ENCODE measurements at places on chromosomes 2 and 18. TPM values are rescaled to one million over a fixed set of nuclear protein-coding genes. Genes with fewer than 3 reads are reported as not detected.

Gene RGPD4
- total RNA-seq, result 0.07 TPM

DNA sequence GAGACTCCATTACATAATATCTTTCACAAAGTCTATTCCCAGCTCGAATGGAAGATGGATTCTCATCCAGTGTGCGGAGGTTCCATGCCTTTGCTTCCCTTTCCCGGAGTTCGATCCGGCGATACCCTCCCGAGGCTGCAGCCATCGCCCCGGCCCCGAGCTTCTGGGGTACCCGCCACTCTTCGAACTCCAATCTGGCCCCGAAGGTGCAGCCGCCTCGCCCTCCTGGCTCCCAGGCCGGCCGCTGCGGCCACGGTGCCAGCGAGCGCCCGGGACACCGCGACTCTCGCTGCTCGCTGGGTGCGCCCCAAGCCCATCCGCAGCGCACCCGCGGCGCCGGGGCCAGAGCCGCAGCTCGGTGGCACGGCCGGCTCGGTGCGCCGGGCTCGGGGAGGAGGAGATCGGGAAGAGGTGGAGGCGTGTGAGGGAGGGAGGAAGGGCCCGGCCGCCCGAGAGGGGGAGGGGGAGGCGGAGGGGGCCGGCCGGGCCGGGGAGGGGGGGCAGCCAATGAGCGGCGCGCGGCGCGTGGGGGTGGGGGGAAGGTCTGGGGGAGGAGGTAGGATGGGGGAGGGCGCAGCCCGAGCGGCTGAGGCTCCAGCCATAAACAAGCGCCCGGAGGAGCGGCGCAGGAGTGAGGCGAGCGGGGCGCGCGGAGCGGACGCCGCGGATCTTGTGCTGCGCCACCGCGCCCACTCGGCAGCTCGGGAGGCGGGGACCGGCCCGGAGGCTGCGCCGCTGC lies at the start of gene CRIM1:
TSS of gene CRIM1 (plus strand) at position 628 of the 739 bp plus-strand sequence. CDS start 515 bp downstream, outside the sequence.
- no peaks in the 10 kb centered on the region for H3K36me3 ChIP-seq
- peaks cover 30% of the 10 kb centered on the region for H3K4me1 ChIP-seq
- peak within 1 kb of the TSS; percentile 61 for H3K27ac ChIP-seq
- H3K27me3 ChIP-seq, result peaks cover 33% of the 10 kb centered on the region
- H3K4me3 ChIP-seq, result peak within 1 kb of the TSS; percentile 97

GRCh38 chr18:3122851-3123250 lies 96.9 kb downstream of the MYOM1 start:
- DNase-seq, result no peak
- no peaks in the 10 kb centered on the region for H3K4me1 ChIP-seq
- H3K36me3 ChIP-seq, result peaks cover 9% of the 10 kb centered on the region
- H3K27me3 ChIP-seq, result no peaks in the 10 kb centered on the region
- no peak overlapping the region for H3K4me3 ChIP-seq

DNA sequence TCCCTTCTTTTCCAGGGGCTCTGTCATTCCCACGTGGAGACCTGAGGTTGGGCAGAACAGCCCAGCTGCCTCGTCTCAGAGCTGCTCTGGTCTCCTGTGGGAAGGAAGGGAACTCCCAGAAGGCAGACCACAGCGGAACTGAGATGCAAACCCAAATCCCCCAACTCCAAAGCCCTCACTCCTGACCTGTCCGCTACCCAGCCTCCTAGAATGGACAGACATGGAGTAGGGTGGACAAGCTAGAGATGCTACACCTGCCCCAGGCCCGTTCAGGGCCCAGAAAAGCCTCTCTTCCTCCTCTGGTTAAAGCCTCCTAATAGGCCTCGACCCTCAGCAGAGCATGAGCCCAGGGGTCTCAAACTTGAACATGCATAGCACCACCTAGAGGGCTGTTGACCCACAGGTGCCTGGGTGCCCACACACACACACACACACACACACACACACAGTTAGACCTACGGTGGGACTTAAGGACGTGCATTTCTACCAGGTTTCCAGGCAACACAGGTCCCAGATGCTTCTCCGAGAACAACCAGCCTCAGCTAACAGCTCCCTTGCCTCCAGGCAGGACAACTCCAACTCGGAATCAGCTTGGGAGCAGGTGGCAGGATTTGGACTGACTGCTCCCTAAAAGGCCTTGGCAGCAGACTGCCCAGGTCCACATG lies 93.5 kb downstream of the TNS1 start:
- H3K36me3 ChIP-seq, result no peaks in the 10 kb centered on the region
- no peak overlapping the region for H3K27ac ChIP-seq
- peaks cover 4% of the 10 kb centered on the region for H3K4me1 ChIP-seq
- no peak for DNase-seq

- peaks cover 92% of the 10 kb centered on the region for H3K4me1 ChIP-seq
- H3K27me3 ChIP-seq, result no peaks in the 10 kb centered on the region
- H3K4me3 ChIP-seq, result peak overlapping the region; percentile 70
- H3K36me3 ChIP-seq, result peaks cover 36% of the 10 kb centered on the region
These were observed 127.2 kb upstream of the EML6 start for GRCh38 chr2:54595999-54596902.

DNA sequence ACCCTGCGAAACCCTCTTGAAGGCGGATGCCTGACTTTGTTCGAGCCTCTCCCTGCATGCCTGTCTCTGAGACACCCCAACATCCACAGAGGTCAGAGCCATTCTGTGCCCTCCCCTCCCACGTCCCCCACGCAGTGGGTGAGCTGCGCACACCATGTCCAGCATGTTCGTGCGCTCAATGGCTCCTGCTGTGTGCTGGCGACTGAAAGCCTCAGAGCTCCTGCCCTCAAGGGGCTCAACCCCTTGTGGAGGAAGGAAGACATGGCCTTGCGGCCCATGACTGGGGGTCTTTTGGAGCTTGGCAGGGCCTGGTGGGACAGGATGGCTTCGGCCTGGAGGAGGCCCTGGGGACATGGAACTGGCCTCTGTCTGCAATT lies 45.7 kb downstream of the ANKMY1 start:
- peaks cover 2% of the 10 kb centered on the region for H3K36me3 ChIP-seq
- H3K4me1 ChIP-seq, result peaks cover 13% of the 10 kb centered on the region
- H3K27ac ChIP-seq, result no peak overlapping the region

- H3K27me3 ChIP-seq, result peaks cover 2% of the 10 kb centered on the region
- H3K36me3 ChIP-seq, result no peaks in the 10 kb centered on the region
- no peak overlapping the region for H3K4me3 ChIP-seq
- no peaks in the 10 kb centered on the region for H3K4me1 ChIP-seq
- no peak overlapping the region for H3K27ac ChIP-seq
- DNase-seq, result no peak
These were observed 111.5 kb downstream of the MAPK4 start for GRCh38 chr18:50671376-50671775.

GRCh38 chr2:220107380-220107791 lies 480.0 kb downstream of the SLC4A3 start:
- no peak overlapping the region for H3K27ac ChIP-seq
- no peak overlapping the region for H3K4me3 ChIP-seq
- no peaks in the 10 kb centered on the region for H3K27me3 ChIP-seq
- no peak for DNase-seq
- no peaks in the 10 kb centered on the region for H3K36me3 ChIP-seq

DNA sequence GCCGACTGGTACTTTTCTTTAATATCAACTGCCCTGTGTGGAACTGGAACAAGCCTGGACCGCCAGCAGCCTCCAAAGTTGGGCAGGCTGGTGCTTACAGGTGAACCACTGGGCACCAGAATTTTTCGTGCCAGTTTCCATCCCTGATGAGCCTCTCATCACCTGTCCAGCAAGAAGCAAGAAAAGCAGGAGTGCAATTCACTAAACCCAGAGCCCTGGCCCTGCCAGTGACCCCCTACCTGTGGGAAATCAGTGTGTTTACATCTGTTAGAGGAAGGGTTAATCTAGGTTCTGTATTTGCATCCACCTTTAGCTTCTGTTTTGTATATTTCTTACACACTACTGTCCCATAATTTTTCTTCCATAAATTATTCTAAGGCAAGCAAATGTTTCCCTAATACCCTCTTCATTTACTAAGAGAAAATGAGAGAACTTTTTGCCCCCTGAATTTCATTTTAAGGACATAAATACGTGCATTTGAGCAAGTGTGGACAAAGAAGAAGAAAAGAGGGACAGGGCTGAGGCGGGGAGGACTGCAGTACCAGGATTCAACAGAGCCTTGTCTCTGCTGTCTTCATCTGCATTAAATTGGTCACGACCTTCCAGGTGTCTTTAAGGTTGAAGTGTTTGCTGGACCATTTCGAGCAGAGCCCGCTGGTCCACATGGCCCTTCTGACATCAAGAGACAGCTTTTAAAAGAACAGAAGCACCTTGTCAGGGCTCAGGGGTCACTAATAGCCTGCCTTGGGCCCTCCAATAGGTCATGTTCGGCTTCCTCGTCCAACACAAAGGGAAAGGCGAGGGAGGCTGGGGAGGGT lies 763.1 kb downstream of the BCL11A start:
- DNase-seq, result no peak
- H3K36me3 ChIP-seq, result no peaks in the 10 kb centered on the region
- no peak overlapping the region for H3K27ac ChIP-seq
- H3K4me3 ChIP-seq, result no peak overlapping the region
- no peaks in the 10 kb centered on the region for H3K4me1 ChIP-seq

Measured in activated CD8-positive, alpha-beta T cell treated with anti-CD3 and anti-CD28 coated beads for 36 hours (primary cell).